ENCODE measurements at places on chromosomes 3 and 15.

- DNase-seq: no peak
Observed at GRCh38 chr15:67902579-67903009, 62.7 kb upstream of the RNU6-1 start.

DNA sequence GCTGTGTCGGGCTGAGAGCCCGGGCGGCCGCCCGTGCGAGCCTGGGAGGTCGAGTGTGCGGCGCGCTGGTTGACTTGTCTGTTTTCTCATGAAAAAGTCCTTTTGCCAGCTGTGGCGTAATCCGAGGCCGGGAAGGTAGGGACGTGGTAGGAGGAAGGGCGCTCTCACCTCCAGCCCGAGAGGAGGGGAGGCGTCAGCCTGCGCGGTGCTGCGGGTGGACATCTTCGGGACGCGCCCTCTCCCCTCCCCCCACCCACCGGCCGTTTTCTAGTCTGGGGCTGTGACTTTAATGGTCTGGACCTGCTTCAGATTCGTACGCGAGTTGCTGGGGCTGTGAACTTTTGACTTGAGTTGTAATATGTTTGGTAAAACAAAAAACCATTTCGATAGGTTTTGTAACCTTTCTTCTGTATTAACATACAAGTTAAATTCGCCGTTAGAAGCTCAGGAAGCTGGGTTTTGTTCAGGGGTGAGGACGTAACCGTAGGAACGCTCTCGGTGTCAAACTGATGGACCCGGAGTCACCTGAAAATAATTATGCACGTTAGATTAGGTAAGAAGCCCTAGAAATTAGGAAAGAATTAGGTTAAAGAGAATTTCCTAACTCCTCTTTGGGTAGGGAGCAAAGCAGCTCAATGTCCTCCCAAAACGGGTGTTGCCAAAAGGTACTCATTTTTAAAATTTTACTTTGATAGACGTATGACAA lies 762 bp downstream of the NCK1 start:
- peak; percentile 32 for DNase-seq

GRCh38 chr3:87121856-87122255 lies 105.3 kb upstream of the CHMP2B start:
- no peak for DNase-seq

- DNase-seq: no peak
Observed at GRCh38 chr15:63372753-63373152, 8.9 kb downstream of the CA12 start.

DNA sequence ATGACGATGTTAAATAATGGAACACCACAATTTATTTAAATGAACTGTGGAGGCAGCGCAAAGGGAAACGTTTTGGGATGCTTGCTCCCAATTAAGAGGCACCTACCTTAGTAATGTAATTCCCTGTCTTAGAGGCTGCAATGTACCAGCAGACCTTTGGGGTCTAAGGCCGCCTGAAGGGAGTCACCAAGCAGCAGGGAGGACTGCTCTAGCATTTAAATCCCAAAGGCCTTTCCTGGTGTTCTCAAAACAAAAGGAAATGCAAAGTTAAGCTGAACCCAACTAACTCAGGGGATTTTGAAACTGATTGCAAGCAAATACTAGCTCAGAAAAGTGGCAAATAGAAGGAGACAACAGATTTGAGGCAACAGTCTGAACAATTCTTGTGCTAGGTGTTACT lies 510.8 kb downstream of the GABRG3 start:
- no peak for DNase-seq

DNA sequence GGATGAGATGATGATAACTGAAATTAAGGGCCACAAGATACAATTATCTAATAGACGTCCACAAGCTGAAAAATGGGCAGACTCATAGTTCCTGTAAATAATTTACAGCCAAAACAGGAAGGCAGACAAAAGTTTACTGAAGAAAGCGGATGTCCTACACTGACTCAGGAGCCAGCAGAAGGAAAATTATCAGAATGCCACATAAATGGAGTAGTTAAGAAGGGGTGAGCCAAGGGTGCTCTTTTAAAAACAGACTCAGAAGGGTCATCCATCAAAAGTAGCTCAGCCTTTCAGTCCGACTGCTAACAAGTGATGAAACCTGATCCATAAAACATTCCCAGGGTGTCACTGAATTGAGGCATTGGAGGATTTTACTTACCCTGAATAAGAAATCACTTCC lies 39.8 kb downstream of the TUSC7 start:
- no peak for DNase-seq

- DNase-seq: no peak
Observed at GRCh38 chr15:34292621-34293020, 45.0 kb downstream of the SLC12A6 start.

GRCh38 chr15:68055224-68055705 lies 1.1 kb downstream of the PIAS1 start:
- peak; percentile 51 for DNase-seq

GRCh38 chr3:120524171-120524923 lies 71.8 kb upstream of the NDUFB4 start:
- peak; percentile 14 for DNase-seq

- no peak for DNase-seq
Observed at GRCh38 chr3:124486324-124486723, 243.9 kb upstream of the UMPS start.

DNA sequence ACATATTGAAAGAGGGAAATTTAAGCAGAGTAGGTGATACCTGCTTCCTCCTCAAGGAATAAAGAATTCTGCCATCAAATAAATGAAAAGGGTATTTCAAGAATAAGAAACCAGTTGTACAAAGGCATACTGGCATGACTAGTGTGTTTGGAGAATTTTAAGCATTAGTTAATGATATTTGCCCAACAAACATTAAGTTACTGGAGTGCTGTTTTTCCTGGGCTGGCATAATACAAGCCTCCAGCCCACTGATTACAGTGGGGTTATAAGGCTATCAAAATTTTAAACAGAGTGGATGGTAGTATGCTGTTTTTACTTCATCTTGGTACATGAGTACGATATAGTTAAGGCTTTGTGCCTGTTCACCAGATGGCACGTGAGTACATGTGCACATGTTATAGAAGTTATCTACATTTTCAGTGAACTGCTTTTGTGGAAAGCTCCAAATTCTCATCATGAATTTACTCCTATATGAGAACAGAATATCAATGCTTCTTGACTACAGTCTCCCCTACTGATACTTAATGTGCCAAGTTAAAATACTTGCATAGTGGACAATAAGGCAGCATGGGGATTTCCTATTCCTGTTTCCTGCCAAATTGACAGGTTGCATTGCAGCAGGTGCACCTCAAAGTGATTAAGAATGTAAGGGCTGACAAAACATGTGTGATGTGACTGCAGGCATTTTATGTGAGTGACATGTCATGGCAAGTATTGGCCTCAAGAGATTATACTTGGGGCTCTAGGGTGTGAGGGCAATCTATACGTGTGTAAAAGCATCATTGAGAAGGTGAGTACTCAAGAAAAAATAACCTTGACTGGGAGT lies 14.9 kb downstream of the NAALADL2 start:
- no peak for DNase-seq

DNA sequence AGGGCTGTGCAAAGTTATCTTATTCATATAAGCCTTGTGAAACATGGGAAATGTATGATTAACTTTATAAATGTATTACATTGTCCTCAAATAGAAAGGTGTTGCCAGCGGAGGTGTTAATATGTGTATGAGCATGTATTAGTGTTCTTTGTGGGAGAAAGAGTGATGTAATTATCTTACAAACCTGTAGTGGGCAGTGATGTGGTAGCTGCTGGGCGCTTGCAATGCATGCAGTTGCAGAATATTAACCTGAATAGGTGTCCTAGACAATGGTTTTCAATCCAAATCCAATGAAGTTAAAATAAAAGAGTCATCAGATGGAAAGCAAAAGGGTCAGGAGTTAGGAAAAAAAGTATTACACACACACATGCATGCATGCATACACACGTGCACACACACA lies 881.3 kb upstream of the CADM2 start:
- no peak for DNase-seq

GRCh38 chr3:182565916-182566796 lies 227.1 kb upstream of the ATP11B start:
- no peak for DNase-seq

DNA sequence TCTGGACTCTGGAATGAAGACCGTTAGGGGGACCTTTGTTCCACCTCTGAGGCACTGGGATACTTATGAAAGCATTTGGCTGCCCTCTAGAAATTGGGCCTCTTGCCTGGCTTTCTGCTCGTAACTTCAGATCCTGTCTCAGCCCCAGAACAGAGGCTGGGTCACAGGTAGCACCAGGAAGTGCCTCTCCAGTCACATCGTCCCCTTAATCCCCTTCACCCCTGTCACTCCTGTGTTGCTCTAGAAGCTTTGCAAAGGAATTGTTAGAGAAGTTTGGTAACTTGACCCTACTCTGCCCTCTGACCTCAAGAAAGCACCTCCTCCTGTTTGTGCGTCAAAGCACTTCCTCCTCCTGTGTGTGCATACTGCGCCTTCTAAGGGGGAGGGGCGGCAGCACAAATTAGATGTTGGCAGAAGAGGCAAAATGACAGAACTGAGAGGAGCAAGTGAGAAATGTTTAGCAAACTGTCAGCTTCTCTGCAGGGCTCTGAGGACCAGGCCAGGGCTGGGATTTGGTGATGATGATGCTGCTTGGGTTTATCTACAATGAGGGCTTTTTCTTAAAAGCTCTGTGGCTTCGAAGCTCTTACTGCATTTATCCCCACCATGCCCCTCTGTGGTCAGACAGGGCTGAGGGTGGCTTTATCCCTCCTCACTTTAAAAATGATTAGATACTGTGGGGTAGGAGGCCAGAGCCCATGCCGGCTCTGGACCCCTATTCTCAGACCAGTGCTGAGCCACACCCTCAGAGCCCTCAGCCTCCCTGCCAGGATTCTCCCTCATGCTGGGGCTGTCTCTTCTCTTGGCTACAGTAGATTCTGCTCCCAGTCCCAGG lies 76.2 kb downstream of the LARS2 start:
- no peak for DNase-seq

- DNase-seq: no peak
Observed at GRCh38 chr3:177946497-177946896, 589.7 kb upstream of the KCNMB2 start.

GRCh38 chr3:3631114-3631513 lies 168.1 kb upstream of the LRRN1 start:
- DNase-seq: no peak

- DNase-seq: no peak
Observed at GRCh38 chr3:143972155-143972504, 507 bp downstream of the DIPK2A start.

- DNase-seq: no peak
Observed at GRCh38 chr3:61008153-61008997, 242.9 kb downstream of the FHIT start.

DNA sequence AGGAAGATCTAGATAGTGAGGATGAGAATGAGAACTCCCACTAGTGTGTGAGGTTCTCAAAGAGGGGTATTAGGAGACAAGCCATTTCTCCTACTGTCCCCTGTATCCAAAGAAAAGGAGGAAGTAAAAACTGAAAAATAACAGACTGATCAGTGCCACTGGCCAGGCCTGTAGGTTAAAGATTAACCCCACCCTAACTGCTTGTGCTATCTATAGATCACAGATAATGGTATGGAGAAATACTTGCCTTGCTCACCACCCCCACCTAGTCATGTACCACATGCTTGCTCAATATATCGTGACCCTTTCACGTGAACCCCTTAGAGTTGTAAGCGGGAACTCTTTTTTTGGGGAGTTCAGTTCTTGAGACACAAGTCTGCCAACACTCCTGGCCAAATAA lies 519.7 kb upstream of the FRG2C start:
- DNase-seq: no peak

- DNase-seq: no peak
Observed at GRCh38 chr3:183172051-183172639, 9.6 kb upstream of the LAMP3 start.

- no peak for DNase-seq
Observed at GRCh38 chr3:151999936-152000335, 126.5 kb downstream of the SUCNR1 start.

DNA sequence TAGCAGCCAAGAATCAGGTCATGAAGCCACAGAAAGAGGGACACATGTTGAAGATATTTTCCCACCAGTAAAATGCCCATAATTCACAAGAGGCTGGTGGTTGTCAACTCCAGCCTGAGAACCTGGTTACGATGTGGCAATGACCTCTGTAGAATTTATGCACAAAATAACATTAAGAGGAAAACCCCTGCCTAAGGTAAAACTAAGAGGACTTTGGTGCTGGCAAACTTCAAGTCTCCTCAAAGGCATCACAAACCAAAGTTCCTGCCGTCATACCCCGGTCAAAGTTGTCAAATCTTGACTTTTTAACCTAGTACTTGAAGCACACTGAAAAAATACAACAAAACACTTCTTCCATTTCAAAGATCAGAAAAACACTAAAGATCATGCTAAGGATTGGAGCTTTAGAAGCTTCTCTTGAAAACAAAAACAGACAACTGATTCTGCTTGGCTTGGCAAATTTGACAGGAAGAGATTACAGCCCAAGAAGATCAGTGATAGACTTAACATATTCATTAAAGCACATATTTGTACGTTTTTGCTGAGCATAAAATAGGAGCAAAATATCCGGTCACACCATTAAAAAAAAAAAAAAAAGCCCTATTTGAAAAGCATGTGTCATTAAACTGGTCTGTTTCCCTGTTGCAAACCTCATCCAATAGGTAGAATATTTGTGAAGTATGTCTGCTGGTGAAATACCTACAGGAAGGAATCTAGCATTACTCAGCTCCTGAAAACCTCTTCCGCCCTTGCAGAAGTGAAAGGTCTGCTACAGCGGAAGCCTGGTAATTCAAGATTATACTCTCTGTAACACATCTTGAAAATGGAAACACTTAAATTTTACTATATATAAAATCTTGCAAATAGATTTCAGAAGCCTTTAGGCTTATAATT lies 22.8 kb downstream of the EIF4E3 start:
- DNase-seq: no peak

DNA sequence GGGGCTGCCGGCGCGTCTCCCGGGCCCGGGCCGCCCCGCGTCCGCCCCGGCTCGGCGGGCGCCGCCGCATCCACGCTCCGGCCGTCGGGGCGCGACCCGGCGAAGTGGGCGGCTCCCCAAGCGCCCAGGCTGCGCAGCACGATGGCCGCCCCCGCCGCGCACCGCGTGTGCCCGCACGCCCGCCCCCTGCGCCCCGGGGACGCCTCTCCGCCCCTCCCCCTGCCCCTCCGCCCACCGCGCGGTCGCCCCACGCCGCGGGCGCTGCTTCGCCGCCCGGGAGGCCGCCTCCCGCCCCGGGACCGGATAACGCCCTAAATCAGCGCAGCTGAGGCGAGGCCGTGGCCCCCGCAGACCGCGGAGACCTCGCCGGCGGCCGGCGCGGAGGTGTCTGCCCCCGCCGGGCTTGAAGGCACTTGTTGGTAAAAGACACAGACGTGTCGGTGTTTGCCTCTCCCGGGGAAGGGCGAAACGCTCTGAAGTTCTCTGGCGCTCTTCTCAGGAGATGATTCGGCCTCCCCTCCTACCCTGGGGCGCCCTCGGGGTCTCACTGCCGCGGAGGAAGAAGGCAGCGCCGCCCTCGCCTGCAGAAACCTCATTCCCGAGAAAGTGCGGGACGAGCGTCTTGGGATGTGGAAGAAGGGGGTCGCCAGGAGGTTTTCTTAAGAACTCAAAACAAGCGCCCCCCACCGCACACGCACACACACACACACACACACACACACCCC lies at the start of gene BNC1:
Gene BNC1 (minus strand): TSS at position 106 of the 725 bp plus-strand sequence. CDS start 36 bp downstream, at position 70.
- DNase-seq: no peak

GRCh38 chr15:76756381-76756780 lies 148.8 kb downstream of the SCAPER start:
- peak; percentile 44 for DNase-seq
